NCI-H2029 treated with DMSO at 0.1 percent for 48 hours (cell line): ENCODE measurements at places on chromosomes 3 and 15.

DNA sequence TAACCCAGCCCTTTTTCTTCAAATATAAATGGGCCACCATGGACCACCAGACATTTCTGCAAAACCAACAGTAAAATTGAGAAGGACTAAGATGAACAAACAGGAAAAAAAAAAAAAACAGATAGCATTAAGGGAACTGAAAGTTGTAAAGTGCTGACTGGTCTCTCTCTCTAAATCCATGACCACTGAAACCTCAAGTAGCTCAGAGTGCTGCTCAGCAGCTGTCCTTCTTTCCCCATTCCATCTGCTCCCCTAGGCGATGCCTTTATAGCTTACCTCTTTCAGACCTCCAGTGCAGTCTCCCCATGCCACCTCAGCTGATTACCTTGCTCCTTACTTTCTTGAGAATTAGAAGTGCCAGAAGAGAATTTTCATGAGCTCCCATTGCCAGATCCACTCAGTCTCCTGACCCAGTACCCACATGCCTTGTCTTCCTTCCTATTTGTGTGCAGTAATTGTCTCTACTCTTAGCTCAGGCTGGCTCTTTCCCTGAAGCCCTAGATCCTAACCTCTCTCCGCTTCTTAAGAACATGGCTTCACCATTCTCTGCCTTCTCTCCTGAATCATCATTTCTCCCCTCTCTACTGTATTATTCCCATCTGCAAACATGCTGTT lies 23.9 kb upstream of the XIRP1 start:
- no peak for DNase-seq

- DNase-seq = no peak
Measured at GRCh38 chr3:76063019-76063418, 277.7 kb upstream of the ZNF717 start.

DNA sequence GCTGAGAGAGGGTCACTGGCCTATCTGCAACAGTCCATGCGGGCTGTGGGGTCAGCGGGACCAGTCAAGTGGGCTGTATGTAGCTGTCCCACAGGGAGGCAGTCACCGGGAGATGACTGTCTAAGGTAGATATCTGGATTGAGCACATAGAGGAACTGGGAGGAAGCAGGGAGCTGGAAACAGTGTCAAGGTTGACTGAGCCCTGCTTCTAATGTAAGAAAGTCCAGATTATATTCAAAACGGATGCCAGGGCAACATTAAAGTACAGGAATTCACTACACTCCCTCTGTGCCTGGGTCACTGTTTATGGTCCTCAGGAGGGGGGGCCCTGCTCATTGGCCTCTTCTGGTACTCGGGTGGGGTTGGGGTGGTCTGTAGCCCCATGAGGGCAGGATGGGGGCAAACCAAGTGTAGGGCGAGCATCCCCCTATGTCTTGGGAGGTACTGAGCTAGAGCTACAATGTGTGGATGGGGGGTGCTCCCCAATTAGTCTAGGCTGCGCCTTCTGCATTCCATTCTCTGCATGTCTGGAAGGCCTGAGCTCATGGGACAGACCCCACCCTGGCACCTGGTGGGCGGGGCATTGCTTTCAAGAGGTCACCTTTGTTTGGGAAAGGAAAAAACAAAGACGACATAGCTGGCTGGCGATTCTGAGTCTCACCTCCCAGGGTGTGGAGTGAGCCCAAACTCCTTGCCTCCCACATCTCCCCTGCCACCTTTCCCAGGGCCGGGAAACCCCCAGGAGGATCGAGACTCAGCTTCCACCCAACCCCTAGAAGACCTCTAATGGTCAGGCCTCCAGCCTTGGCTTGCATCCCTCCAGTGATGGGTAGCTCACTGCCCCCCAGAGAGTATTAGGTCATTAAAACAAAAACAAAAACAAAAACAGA lies 45.1 kb upstream of the C15orf39 start:
- DNase-seq = no peak

DNA sequence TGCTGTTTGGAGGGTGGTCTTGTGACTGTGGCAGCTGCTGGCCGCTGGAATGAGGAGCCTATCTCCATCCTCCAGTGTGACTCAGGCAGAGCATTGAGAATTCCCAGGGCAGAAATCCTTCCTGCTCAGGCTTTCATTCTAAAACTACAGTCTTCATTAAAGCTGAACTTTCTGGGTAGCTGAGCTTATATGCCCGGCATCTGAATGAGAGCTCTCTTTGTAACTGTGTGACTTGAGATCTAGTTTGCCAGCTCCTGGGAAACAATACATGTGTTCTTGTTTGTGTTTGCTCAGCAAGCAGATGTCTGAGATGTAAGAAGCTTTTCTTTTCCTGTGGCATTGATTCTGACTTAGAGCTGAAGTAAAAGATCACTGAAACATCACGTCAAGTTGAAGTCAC lies 22.4 kb downstream of the RLBP1 start:
- no peak for DNase-seq

- no peak for DNase-seq
Measured at GRCh38 chr3:194854206-194854605, 168.5 kb downstream of the FAM43A start.

DNA sequence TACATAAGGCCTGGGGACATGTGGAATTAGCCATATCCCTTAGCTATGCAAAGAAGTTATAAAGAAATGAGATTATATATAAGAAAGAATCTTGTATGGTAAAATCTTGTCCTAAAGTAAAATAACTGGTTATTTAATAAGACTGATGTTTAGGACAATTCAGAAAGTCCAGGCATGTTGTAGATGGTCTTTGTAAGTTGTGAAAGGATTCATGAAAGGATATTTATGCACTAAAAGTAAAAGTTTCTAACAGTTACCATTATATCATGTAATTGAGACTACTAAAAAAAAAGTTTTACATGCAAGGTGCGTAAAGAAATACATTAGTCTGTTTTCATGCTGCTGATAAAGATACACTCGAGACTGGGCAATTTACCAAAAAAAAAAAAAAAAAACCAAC lies 146.3 kb downstream of the FMN1 start:
- no peak for DNase-seq

DNA sequence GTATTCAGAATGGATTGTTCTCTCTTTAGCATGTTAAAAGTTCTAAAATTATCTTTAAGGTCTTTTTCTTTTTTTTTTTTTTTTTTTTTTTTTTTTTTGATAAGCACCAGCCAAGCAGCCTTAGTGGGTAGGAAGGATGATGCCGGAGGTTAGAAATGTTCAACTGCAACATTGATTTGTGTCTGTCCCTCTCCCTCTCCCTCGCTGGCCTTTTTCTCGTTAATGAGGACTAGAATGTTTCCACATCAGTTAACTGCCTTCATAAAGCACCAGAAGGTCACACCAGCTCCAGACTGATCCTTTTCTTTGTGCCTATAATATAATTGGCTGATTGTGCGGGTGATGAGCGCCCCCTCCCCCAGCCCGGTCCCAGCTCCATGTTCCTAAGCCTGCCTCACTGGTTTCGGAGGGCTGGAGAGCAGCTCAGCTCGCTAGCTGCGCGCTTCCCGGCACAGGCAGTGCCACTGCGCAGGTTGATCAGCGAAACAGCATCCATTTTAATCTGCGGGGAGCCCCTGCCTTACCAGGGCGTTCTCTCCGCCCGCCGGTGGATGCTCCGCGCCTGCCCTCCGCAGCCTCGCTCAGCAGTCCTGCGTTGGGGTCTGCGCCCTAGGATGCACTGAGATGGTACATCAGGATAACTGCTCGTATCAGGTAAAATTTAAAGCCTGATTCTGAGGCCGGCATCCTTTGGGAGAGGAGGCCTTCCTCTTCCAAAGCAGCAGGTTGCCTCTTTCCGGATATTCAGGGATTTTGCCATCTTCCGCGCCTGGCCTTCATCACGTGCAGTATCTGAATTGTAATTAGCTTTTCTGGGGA lies 148.9 kb upstream of the IL12A start:
- no peak for DNase-seq

DNA sequence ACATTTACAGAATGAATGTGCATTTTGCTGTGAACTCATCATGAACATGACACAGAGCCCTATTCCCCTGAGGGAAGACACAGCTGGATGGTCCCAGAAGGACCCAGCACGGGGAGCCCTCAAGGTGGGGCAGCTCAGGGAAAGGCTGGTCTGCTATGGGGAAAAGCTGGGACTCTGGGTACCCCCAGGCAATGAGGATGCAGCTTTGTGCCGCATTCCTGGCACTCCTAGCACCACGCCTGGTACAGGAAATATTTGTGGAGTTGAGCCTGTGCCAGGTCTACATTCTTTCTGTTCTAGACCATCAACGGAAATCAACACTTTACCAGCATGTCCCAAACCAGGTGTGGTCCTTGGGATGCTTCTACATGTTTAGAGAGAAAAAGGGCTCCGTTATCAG lies 74.0 kb downstream of the SRGAP3 start:
- DNase-seq = no peak

GRCh38 chr15:39625856-39626255 lies 45.0 kb downstream of the THBS1 start:
- no peak for DNase-seq

DNA sequence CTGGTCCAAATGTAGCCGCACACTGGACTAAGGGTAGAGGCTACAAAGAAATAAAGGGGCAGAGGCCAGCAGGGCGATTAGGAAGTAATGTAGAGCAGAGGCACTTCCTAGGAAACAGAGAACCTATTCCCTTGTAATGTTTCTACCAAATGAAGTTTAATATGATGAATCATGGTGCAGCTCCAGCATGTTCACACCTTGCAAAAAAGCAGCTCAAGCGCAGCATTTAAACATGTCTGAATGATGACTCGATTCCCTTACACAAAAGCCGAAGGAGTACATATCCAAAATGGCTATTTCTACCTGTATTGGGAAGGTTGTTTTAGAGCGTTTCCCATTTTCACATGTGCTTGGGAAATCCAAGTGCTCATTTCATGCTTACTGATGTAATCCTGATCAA lies 204.8 kb downstream of the MECOM start:
- no peak for DNase-seq

DNA sequence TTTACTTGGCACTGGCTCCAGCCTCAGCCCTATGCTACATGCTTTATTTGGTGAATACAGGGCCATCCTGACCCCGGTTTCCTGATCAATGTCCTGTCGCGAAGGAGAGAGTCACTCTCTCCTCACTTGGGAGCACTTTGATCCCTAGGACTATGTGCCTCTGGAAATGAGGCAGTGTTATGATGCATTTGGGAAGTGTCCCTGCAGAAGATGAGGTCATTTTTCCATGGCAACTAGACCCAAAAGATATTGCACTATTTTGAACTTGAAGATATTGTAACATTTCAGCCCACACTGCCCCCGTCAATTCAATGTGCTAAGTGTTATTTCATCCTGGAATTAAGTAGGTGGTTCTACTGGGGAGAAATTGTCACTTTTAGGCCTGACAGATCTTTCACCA lies 68.0 kb downstream of the LRRK1 start:
- DNase-seq = no peak

GRCh38 chr3:18745472-18745871 lies 320.3 kb upstream of the SATB1 start:
- DNase-seq = no peak

- no peak for DNase-seq
Measured at GRCh38 chr15:75348562-75349350, 1.9 kb downstream of the NEIL1 start.

GRCh38 chr15:62929000-62929357 lies 113.6 kb upstream of the TPM1 start:
- no peak for DNase-seq

DNA sequence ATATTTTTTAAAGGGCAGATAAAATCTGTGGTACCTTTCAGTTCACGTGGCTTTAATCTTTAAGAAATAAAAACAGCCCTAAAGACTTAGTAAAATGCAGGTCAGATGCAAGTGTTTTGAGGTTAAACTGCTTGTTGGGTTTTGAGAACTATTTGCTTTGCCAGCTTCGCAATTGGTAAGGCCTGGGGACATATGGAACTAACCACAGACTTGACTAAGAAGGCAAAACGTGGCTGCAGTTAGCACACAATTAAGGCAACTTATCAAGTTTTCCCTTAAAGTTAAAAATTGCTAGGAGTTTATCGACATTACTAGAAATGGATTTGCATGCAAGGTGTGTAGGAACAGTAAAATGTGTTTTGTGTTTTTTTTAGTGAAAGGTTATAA lies 206.9 kb downstream of the ZNF385D start:
- no peak for DNase-seq

- DNase-seq = no peak
Measured at GRCh38 chr15:37698679-37699078, 235.8 kb upstream of the TMCO5A start.

DNA sequence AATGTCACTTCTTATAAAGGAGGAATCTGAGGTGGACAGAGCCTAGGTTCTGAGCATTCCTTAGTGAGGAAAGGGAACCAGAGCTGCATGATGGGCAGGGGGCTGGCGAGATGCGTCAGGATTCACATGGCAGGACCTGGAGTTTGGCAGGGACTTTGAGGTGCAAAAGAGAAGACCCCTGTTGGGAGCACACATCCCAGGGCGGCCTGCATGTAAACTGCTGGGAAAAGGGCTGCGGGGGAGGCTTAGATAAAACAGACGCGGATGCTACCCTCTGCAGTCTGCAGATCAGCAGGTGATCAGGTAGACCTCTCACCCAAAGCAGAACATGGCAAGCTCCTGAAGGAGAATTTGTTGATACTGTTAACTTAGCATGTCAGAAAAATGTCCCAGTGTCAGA lies 168.4 kb downstream of the VGLL4 start:
- no peak for DNase-seq

- DNase-seq = no peak
Measured at GRCh38 chr3:142154186-142154585, 4.8 kb upstream of the TFDP2 start.

DNA sequence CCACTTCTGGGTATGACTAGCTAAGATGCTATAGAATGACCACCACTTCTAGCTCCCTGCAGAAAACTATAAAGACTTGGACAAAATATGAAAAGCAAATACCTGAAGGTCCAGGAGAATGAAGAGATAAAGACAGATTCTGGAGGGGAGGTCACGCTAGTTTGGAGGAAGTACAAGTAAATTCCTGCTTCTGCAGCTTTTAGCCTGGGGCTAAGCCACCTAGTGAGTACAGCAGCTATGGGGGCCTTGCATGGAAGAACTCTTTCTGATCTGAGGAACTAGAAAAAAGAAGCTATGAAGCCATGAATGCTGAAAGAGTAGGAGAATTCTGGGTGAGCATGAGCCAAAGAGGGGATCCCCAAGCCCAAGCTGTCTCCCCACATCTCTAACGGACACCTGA lies 29.8 kb downstream of the NRG4 start:
- DNase-seq = no peak

- DNase-seq = no peak
Measured at GRCh38 chr3:179716811-179717210, 64.0 kb downstream of the USP13 start.
